ENCODE measurements at places on chromosomes 1 and 21. TPM values are rescaled to one million over a fixed set of nuclear protein-coding genes. Genes with fewer than 3 reads are reported as not detected.

DNA sequence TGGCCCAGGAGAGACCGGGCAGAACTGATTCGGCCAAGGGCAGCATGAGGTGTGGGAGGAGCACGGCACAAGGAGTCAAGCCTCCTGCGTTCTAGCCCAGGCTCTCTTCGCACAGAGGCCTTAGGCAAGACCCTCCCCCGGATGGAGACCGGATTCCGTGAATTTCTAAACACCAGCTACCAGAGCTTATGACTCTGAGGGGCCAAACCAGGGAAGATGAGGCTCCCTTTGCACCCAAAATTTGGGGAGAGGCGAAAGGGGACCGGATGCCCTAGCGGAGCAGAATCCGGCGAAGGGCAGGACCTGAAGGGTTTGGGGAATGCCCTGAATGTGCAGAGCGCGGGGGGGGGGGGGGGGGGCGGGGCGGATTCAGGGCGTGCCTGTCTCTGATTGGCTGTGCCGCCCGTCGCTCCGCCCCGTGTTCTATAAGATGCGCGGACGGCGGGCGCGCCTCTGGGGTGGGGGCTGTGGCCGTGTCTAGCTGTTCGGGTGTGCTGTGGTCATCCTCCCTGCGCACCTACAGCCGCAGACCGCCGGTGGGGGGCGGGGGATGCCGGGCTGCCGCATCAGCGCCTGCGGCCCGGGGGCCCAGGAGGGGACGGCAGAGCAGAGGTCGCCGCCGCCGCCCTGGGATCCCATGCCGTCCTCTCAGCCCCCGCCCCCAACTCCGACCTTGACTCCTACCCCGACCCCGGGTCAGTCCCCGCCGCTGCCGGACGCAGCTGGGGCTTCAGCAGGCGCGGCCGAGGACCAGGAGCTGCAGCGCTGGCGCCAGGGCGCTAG, at the start of gene TRNP1:
TSS of gene TRNP1 (plus strand) at position 456 of the 783 bp plus-strand sequence. CDS start at position 551, 95 bp downstream.
- H3K27ac ChIP-seq = no peak within 1 kb of the TSS
- peak; percentile 87 for DNase-seq
- peaks cover 10% of the 10 kb centered on the region for H3K27me3 ChIP-seq
- no peaks in the 10 kb centered on the region for H3K36me3 ChIP-seq
- H3K4me1 ChIP-seq = peaks cover 10% of the 10 kb centered on the region

DNA sequence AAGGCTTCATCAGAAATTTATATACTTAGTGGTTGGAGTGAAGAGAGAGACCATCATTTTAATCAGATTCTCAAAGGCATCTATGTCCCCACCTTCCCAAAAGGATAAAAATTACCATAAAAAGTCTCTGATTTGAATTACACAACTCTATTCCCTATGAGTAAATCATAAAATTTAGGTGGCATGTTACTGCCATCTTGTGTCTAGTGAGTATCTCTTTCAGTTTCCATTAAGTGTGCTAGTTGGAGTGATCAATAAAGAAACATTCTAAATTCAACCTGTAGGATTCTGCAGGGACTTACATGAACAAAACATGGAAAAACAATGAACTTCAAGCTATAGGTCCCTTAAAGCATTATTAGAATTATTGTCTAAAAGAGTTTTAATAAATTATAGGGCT, 655.4 kb downstream of the LTN1 start:
- no peak overlapping the region for H3K4me3 ChIP-seq
- H3K4me1 ChIP-seq = peaks cover 23% of the 10 kb centered on the region
- DNase-seq = no peak
- H3K36me3 ChIP-seq = no peaks in the 10 kb centered on the region
- no peaks in the 10 kb centered on the region for H3K27me3 ChIP-seq
- no peak overlapping the region for H3K27ac ChIP-seq

- no peaks in the 10 kb centered on the region for H3K4me1 ChIP-seq
- H3K27ac ChIP-seq = no peak overlapping the region
- H3K27me3 ChIP-seq = no peaks in the 10 kb centered on the region
- no peaks in the 10 kb centered on the region for H3K36me3 ChIP-seq
- no peak overlapping the region for H3K4me3 ChIP-seq
Observed at GRCh38 chr1:156970017-156970416, 49.6 kb downstream of the LRRC71 start.

DNA sequence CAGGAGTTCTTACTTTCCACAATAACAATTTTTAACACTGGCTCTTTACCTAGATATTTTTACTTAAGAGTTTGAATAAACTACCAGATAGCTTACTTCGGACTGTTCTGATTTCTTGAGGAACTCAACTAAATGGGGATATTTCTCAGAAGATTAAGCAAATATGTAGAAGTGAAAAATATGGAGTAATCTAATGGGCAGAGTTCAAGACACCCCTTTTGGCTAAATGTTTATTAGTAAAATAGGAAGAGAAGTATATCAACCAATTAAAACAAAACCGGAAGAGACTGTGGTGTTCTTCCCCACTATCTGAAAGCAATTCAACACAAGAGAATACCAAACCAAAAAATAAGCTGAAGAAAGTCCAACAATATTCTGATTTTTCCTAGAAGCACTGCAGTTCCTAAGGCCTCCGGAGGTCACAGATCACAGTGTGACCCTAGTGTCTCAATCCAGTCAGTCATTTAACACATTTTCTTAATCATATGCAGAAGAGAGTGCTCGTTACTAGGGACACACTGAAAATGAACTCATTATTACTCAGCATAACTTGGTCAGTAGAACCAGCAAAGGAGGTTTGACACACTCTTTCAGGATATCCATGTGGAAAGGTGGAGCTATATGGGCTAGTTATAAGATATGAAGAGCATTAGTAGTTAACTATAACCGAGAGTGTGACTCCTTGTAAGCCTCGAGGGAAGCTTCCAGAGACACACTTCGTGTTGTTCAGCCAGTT, 5.2 kb downstream of the SIPA1L2 start:
- peak overlapping the region; percentile 98 for H3K4me3 ChIP-seq
- no peak overlapping the region for H3K27ac ChIP-seq
- peaks cover 4% of the 10 kb centered on the region for H3K36me3 ChIP-seq
- H3K27me3 ChIP-seq = peaks cover 4% of the 10 kb centered on the region
- peaks cover 59% of the 10 kb centered on the region for H3K4me1 ChIP-seq
- DNase-seq = no peak

TDRKH gene
- total RNA-seq = 40.1 TPM

KRTAP11-1 gene
- total RNA-seq = not detected

TMOD4 gene
- 0.76 TPM for total RNA-seq

OR14K1 gene
- not detected for total RNA-seq
